AG08395 (cell line): ENCODE measurements at places on chromosomes 4 and X.

- DNase-seq, result no peak
Observed at GRCh38 chr4:2923668-2924173, 39.5 kb downstream of the NOP14 start.

DNA sequence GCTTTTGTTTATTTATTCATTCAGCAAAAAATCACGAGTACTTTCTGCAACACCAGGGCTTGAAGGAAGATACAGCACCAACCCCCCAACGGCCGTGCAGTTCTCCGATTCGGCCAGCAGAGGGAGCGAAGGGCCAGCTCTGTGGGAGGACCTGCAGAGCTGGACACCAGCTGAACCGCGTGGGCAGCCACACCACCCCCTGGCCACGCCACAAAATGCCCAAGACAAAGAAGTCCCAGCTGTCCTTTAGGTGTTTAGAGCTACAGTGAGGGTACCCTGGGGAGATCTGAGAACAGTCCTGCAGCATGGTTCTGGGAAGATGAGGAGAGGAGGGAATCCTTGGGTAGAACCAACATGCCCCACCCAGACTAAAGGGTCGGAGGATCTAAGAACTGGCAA, 83.1 kb downstream of the RELL1 start:
- peak; percentile 90 for DNase-seq

GRCh38 chr4:9735515-9735914, 45.9 kb upstream of the DRD5 start:
- no peak for DNase-seq

GRCh38 chrX:66021765-66022631, 17.9 kb downstream of the VSIG4 start:
- no peak for DNase-seq

- DNase-seq, result no peak
Observed at GRCh38 chr4:18934197-18934596, 912.6 kb upstream of the LCORL start.

- DNase-seq, result no peak
Observed at GRCh38 chr4:16411501-16412085, 185.3 kb upstream of the TAPT1 start.

GRCh38 chrX:69067841-69068240, 97.4 kb downstream of the PJA1 start:
- DNase-seq, result no peak

GRCh38 chr4:37794056-37794455, 32.4 kb upstream of the PGM2 start:
- no peak for DNase-seq

- DNase-seq, result no peak
Observed at GRCh38 chrX:134461437-134461836, 1.5 kb downstream of the HPRT1 start.

DNA sequence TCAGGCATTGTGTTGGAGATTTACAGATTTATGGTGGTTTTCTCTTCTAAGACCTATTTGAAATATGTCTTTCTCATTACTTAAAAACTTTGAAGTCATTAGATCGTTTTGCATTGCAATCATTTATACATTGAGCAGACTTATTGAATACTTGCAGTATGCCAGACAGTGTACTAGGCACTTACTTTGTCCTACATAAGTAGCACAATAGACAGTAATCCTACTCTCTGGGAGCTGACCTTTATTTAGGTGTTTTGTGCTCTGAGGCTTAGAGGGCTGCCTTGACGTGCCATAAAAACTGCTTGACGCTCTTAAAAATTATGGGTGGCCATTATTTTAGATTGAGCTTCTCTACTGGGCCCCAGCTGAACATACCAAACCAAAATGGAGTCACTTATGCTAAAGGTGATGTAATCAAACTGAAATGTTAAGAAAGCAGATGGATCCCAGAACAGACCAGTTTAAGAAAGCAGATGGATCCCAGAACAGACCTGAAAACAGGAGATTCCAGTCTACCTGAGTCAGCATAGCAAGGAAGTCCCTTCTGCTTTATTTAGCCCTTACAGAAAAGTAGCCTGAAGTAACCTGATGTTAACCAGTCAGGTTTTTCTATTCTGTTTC, 42.4 kb downstream of the PTTG2 start:
- DNase-seq, result no peak

- peak; percentile 58 for DNase-seq
Observed at GRCh38 chr4:2101346-2102044, 42.4 kb downstream of the NAT8L start.

DNA sequence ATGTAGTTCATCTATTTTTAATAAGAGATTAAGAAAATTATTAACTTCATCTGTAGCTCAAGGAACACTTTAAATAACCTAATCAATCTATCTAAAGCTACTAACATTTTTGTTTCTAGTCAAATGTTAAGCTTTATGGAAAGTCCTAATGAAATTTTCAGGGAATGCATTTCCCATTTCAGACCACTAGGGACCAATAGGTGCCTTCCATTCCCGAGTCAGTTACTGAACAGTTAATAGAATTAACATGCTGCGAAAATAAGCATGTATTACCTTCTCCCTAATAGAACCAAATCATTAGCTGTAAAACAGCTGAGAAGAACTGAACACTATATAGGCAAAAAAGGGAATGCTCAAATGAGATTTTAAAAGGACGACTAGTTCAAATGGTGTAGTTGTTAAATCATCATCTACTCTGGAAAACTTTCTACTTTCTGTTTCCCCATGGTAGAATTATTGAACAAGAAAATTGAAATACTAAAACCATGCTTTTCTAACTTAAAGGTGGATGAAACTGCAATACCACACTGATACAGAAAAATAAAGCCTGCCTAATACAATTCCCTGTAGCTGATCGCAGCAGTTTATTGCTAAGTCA, 22.5 kb downstream of the STX18 start:
- no peak for DNase-seq

GRCh38 chrX:136207546-136207945, 43.7 kb downstream of the MAP7D3 start:
- no peak for DNase-seq

DNA sequence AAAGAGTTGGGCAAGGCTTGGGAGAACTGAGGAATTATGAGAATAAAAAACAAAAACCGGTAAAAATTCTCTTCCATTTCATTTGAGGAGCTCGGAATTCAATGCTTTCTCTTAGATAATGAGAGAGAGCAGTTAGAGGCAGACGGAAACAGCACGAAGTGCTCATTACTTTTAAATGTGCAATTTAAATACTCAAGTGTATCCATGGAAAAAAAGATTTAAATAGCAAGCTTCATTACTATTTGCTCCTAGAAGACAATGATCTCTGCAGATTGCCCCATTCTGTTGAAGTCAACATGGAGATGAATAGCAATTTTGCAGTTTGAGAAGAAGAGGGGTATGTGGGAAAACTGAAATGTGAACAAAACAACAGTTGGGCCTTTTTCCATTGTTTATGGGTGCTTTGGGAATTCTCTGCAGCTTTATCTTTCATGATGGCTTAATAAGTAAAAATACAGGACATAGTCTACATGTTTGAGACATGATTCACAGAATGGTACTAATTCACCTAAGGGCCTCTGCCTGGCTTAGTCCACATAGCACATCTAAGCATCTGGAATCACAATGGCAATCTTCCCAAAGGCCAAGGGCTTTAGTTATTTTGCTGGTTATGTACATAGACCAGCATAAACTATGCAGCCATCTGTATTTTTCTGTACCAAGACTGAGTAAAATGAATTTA, 512.7 kb upstream of the FAT1 start:
- peak; percentile 72 for DNase-seq

GRCh38 chr4:186805020-186805820, 81.6 kb upstream of the FAT1 start:
- DNase-seq, result no peak

GRCh38 chrX:110087485-110088356, 84.8 kb downstream of the TMEM164 start:
- peak; percentile 69 for DNase-seq

GRCh38 chr4:20178902-20179576, 72.7 kb upstream of the SLIT2 start:
- no peak for DNase-seq

GRCh38 chr4:127071443-127071842, 561.3 kb upstream of the INTU start:
- no peak for DNase-seq

GRCh38 chr4:80185787-80186548, 11.3 kb upstream of the PRDM8 start:
- no peak for DNase-seq

- no peak for DNase-seq
Observed at GRCh38 chr4:81468678-81469077, 3.0 kb downstream of the RASGEF1B start.

GRCh38 chrX:68121371-68121770, 311.9 kb downstream of the OPHN1 start:
- no peak for DNase-seq

DNA sequence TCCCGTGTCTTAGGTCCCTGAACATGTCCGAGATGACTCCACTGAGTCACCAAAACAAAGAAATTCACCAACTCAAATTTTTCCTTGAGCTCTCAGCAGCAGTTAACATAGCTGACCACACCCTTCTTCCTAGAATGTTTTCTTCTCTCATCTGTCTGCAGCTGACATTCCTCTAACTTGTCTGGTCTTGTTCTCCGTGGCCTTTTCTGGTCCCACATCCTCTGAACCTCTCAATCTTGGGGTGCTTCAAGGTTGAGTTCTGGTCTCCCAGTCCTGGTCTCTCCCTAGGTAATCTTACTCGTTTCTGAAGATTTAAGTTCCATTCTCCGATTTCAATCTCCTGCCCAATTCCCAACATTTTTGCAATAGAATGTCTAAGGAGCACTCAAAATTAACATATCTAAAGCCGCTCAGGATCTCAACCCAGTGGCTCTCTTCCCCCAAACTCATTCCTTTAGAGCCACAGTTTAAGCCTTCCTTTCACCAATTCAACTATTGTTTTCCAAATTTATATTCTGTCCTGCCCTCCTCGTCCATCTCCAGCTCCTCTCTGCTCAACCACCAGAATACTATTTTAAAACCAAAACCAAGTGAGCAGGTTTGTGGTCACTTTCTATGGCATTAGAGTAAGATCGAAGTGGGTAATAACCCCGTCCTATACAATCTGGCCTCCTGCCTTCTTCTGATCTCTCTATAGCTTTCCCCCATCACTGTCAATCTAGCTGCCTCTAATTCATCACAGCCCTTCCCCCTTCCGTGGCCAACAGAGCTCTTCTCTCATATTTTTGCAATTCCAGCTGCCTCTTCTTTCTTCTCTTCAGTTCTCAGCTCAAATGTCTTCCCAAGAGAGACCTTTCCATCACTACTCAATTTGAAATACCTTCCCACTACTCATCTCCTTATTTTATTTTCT, 1.2 kb downstream of the TRIML2 start:
- peak; percentile 39 for DNase-seq

GRCh38 chr4:124610211-124610610, 102.3 kb downstream of the ANKRD50 start:
- DNase-seq, result no peak

GRCh38 chr4:176210101-176210500, 14.7 kb upstream of the SPATA4 start:
- no peak for DNase-seq

DNA sequence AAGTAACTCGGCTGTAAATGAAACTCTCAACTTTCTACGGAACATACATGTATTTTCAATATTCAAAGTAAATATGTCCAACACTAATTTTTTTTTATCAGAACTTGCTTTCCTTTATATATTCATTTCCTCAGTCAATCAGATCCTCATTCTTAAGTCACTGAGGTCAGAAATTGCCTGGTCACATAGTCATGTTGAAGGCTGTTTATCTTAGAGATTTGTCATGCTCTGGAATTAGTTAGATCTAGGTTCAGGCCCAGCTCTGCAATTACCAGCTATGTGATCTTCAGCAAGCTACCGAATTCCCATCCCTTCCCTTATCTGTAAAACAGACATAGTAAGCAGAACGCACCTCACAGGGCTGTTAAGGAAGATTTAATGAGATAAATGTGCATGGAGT, 228.8 kb downstream of the SPCS3 start:
- DNase-seq, result peak; percentile 46
